ENCODE measurements at places on chromosomes 5 and 9. TPM values are rescaled to one million over a fixed set of nuclear protein-coding genes. Genes with fewer than 3 reads are reported as not detected.

Gene GABRA1
- total RNA-seq: not detected

Gene REEP2
- total RNA-seq: 7.5 TPM

Gene LRSAM1
- total RNA-seq: 9.3 TPM

Gene OCLN
- 2.3 TPM for total RNA-seq

Gene MEIKIN
- not detected for total RNA-seq

Gene PRR16
- total RNA-seq: 8.6 TPM

Gene IFNA13
- not detected for total RNA-seq

Gene FIBCD1
- total RNA-seq: 3.3 TPM
